Activated CD4-positive, alpha-beta T cell treated with anti-CD3 and anti-CD28 coated beads for 36 hours (primary cell): ENCODE measurements at places on chromosomes 16 and 17.

DNA sequence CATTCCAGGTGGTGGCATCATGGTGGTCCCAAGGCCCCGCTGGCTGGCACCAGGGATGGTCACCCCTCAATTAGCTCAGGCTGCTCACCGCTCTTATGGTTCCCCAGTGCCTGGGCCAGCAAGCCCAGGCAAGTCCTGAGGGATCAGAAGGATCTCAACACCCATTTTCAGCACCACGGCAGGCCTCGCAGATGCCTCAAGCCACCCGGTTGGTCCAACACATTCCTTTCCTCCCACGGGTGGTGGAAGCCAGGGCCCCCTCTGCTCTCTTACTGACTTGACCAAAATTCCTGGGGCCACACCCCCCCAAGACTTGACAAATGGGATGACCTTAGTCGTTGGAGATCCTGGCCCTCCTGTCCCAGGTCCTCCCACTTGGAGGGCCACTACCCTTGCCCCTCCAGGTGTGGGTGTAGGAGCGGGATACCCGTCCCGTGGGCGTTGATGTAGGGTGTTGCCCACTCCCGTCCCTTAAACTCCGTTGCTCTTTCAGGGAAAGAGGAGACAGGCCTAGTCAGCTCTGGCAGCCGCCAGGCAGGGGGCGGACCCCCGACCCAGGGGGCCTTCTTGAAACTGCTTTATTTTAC is 5.9 kb downstream of the ZNF205 start:
- DNase-seq: no peak

GRCh38 chr16:22660441-22661160 is 149.9 kb downstream of the NPIPB5 start:
- DNase-seq: no peak

DNA sequence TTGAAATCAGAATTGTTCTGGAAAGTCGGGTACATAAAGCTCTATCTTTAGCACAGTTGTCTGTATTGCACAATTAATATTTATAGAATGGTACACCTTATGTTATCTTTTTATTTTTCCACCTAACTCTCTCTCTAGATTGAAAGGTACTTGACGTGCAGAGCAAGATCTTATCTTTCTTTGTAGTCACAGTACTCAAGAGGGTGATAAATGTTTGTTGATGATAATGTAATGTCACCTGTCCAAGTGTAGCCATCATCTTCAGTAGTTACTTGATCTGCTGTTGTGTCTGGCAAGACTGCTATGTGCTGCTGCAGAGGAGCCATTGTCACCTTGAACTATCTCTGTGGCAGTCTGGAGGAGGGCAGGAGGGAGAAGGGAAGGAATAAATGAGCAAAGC is 5.3 kb downstream of the HMOX2 start:
- DNase-seq: no peak

DNA sequence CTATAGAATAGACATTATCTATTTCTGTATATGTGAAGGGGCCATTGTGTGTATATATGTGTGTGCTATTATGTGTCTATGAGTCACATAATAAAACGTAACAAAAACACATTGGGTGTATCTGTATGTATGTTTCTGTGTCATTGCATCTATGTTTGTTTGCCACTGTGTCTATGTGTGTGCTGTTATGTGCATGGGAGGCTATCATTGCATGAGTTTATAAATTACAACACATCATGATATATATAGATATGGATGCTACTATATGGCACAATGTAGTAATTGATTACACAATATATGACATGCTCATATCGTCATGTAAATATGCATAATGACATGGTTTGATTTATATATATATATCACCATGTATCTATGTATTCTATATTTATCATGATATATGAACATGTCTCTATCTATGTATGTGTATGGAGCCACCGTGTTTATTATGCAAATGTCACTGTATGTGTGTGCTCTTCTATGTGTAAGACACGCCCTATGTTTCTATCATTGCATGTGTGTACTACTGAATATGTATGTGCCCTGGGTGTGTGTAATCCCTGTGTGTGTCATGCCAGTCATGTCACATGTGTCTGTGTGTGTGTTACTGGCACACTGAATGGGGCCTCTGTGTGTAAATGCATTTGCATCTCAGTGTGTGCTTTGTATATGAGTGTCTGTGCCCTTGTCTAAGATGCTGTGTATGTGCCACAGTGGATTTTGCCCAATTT is 1.4 kb upstream of the TSPOAP1 start:
- peak; percentile 80 for DNase-seq

- DNase-seq: no peak
Observed at GRCh38 chr16:28534542-28535373, 4.0 kb downstream of the NUPR1 start.

- peak; percentile 49 for DNase-seq
Observed at GRCh38 chr16:85309656-85310587, 197.7 kb upstream of the CIBAR2 start.

DNA sequence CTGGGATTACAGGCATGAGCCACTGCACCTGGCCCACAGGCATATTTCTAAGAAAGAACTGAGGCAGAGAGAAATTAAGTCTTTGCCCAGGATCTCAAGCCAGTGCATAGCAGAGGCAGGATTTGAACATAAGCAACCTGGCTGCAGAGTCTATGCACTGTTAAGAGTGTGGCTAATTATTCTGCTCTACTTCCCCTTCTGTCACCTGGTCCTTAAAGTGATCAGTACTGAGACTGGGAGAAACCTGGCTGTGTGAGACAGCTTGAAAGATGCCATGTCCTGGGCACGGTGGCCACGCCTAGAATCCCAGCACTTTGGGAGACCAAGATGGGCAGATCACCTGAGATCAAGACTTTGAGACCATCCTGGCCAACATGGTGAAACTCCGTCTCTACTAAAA is 58.1 kb downstream of the IQCK start:
- DNase-seq: no peak

DNA sequence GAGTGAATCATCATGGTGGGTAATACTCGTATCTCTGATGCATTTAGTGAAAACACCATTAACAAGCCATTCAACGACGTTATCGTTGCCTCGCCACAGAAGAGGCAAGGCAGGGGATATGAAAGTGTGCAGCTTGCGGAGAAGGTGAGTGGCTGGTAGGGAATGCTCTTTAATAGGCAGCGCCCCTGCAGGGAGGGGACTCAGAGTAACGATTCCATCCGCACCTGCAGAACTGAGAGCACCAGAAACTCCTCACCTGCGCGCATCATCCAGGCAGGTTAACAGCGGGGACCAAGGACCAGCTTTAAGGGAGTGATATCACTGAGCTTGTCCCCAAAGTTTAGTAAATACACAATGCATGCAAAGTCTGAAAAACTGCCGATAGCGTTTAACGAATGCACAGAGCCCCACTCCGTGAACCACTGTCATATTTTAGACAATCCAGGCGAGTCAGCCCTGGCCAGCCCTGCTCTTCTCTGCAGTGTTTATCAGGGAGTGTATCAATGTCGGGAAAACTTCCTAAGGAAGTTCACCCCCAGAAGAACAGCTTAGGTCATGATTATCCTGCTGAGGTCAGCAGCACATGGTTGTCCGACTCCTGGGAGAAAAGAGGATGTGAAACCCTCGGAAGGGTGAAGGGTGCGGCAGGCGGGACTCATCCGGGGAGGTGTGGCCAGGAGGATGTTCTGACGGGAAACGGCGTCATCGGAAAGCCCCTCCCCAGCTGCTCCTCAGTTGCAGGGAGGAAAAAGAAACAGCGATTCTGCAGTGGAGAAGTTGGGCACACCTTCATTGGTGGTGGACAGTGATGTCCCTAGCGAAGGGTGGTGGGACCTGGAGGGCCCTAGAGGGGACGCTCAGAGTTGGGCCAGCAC is 68.5 kb upstream of the DNAH17 start:
- DNase-seq: peak; percentile 81

GRCh38 chr17:63222655-63223054 is 223.5 kb downstream of the CYB561 start:
- DNase-seq: peak; percentile 62

- DNase-seq: no peak
Observed at GRCh38 chr16:17747081-17747756, 276.5 kb upstream of the XYLT1 start.

DNA sequence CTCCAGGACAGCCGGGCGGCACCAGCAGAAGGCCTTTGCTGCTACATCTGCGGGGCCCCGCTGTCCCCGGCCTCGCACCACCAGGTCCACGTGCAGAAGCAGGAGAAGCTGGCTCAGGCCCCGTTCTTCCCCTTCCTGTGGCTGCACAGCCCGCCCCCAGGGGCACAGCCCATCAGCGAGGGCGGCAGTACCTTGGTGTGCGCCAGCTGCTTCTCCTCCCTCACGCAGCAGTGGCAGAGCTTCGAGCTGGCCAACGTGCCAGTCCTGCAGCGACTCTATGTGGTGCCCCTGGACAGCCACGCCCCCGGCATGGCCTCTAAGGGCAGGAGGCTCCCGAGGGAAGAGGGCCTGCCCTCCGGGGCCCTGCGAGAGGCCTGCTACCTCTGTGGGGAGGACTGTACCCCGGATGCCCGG is 58.3 kb upstream of the CIBAR2 start:
- no peak for DNase-seq

DNA sequence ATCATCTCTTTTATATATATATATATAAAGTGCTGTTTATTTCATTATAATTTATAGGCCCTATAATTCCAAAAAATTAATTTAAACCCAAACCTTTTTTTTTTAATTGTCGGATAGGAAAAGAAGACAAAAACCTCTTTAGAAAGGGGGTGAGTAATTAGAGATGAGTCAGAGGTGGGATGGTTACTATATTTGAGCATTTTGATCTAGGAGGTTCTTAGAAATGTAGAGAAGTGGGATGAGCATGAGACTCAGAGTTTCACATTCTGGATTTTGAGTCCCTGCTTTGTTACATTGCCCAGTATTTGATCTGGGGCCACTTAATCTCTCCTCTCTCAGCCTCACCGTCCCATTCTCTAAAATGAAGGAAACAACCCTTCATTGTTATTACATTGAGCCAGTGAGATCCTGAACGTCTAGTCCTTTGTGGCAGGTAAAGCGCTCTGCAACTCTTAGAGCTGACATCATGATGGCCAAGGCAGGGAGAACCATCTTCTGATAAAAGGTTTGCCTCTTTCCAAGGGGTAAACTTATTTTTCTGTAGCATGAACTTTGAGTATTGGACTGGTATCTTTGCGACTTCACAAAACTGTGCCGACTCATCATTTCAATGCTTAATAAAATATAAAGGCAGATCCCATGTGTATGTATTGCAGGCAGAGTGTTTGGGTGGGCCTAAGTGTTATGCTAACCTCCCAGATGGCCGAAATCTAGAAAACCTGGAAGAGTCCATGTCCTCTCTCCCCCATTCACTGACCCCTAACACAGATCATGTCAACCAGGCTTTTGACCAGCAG is 21.3 kb downstream of the HS3ST3B1 start:
- no peak for DNase-seq

DNA sequence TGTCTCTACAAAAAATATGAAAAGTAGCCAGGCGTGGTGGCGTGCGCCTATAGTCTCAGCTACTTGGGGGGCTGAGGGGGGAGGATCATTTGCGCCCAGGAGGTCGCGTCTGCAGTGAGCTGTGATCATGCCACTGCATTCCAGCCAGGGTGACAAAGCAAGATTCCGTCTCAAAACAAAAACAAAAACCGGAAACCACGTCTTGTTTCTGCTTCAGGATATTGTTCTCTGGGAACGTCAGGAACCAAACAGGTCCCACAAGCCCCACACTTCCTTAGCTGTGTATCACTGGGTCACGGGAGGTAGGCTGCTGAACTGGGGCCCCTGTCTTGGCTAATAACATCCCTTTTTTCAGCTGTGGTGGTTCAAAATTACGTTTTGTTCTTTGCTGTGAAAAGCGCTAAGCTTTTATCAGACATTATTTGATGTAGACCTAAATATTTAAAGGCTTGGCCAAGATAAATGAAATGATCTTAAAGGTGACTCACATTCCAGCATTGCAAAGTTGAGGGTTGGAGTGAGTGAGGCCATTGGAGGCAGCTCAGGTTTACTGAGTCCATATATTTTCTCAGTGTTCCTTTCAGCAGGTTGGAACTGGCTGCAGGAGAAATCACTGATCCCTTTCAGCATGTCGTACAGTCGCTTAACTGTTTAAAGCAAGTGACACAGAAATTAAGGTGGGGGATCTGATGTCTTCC is 16.4 kb upstream of the SEC14L1 start:
- no peak for DNase-seq

DNA sequence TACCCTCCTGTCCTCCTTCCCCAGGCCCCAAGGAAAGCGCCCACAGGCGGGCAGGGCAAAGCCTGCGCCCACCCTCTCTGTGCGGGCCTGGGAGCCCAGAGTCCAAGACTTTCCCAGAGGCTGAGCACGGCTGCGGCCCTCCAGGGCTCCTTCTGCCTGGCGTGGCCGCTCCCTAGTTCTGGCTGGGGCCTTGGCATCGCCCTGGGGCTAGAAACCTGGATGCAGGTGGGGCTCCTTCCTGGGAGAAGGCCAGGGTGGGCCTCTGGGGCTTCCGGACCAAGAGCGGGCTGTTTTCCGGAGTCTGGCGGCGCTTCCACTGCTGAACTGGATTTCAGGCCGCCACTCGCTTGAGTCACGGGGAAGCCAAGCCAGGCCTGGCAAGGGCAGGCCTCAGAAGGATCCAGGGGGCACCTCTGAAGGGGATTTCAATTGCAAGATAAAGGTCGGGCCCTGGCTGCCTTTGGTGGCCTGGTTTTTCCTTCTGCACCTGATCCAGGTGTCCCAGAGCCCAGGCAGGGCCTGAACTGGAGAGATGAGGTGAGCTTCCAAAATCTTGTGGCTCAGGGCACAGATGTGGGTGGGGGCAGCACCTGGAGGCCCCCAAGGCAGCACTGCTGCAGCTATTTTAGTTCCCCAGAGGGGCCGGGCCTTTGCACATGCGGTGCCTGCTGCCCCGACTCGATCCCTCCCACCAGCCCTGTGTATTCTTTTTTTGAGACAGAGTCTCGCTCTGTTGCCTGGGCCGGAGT is 227.4 kb downstream of the MRTFB start:
- no peak for DNase-seq

- no peak for DNase-seq
Observed at GRCh38 chr17:39527220-39527813, 66.0 kb downstream of the CDK12 start.

DNA sequence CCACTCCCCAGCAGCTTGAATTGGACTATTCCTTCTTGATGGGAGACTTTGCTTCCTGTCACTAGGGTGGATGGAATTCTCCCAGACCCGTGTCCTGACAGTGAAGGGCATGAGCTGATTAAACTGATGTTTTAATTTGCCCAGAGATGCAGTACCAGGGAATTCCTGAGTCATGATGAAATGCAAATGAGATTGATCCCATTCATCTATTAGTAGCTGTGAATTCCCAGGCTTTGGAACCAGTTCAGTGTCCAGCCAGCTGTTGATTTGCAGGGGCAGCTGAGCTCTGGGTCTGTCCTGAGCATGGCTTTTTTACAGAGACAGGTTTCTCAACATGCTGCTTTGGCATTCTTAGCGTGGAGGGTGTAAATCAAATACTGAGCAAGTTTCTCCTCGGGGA is 157.9 kb downstream of the PITPNC1 start:
- no peak for DNase-seq

DNA sequence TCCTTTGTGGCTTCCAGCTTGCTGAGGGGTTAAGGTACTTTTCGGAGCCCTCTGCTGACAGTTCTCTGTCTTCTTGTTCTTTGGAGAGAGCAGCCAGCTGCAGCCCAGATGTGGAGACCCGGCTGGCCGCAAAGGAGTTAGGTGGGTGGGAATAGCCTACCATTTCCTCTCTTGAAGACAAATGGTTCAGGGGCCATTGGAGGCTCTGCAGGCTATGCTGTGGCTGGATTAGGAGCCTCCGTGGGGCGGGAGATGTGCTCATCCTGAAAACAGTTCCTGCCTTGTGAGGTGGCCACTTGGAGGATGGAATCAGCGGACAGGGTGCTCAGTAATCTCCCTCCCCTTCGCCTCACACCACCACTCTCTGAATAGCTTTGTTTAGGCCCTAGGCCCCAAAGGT is 30.3 kb downstream of the MEOX1 start:
- no peak for DNase-seq

GRCh38 chr16:727291-727977 is 528 bp downstream of the HAGHL start:
- DNase-seq: peak; percentile 56
